ENCODE measurements at places on chromosomes 5 and 9.

GRCh38 chr5:42579320-42579719 lies 156.1 kb downstream of the GHR start:
- DNase-seq: no peak

DNA sequence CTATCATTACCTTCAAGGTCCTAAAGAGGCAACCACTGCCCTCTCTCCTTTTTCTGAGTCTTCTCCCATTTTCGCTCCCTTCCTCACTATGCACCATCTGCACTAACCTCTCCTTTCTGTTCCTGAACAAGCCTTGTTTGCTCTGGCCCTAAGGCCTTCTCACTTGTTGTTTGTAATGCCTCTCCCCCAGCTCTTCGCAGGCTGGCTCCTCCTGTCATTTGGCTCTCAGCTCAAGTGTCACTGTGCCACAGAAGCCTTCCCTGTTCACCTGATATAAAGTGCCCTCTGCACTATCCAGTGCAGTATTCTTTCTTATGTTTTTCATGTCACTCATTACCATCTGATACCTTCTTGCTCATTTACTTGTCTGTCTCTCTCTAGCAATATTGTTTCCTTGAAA lies 303.7 kb downstream of the KCNN2 start:
- DNase-seq: no peak

GRCh38 chr9:108410161-108410560 lies 445.6 kb downstream of the ACTL7B start:
- no peak for DNase-seq

DNA sequence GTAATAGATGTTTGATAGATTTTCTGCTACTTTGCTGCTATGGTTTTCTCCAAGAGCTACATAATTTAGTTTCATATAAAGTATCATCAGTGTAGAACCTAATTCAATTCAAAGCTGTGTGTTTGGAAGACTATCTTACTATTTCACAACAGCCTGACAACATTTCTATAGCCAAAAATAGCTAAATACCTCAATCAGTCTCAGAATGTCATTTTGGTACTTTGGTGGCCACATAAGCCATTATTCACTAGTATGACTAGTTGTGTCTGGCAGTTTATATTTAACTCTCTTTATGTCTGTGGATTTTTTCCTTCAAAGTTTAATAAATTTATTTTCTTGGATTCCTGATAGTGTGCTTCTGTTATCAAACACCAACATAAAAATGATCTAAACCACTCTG lies 35.1 kb upstream of the CCDC152 start:
- no peak for DNase-seq

GRCh38 chr9:1179366-1179765 lies 129.2 kb downstream of the DMRT2 start:
- no peak for DNase-seq

DNA sequence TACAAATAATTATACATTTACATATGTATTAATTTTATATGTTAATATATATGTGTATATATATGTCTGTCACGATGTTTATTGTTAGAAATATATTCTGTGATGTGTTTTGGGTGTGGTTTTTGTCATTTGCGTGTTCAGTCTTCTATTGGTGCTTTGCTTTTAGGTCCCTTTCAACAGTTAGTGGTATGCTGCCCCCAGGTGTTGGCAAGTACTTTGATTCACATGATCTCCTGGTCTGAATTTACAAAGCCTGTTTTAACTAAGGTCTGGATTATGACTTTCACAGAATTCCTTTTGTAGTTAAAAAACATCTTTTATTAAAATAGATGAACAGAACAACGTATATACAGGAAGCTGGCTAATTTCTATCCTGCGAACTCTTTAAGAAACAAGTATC lies 271.5 kb downstream of the CCDC171 start:
- DNase-seq: no peak

DNA sequence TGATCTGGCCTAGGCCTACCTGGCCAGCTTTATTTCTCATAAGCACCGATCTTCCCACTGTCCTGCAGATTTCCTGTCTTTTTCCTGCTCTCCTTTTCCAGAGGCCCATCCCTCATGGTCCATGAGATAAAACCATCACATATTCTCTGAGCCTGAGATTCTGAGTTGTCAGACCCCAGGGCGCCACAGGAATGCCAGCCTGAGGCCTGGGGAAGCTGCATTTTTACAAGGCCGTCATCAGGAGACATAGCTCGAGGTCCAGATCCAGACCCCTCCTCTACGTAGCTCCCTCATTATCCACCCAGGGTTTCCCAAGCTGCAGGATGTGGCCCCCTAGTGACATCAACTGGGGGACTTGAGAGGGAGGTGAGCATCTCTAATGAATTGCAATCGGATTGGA lies 204.3 kb downstream of the ATPSCKMT start:
- no peak for DNase-seq

DNA sequence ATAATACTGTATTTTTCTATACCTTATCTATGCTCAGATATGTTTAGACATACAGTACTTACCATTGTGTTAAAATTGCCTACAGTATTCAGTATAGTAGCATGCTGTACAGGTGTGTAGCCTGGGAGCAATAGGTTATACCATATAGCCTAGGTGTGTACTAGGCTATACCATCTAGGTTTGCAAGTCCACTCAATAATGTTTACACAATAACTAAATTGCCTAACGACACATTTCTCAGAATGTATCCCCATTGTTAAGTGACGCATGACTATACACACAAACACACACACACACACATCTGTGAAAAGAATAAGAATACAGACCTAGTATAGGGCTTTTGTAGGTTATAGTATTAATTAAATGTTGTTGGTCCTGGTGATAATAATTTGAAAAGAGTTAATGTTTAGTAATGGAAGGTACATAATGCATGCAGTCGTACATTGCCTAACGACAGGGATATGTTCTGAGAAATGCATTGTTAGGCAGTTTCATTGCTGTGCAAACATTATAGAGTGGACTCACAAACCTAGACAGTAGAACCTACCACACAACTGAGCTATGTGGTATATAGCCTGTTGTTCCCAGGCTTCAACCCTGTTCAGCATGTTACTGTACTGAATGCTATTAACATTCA lies 13.6 kb downstream of the TDRD7 start:
- no peak for DNase-seq

DNA sequence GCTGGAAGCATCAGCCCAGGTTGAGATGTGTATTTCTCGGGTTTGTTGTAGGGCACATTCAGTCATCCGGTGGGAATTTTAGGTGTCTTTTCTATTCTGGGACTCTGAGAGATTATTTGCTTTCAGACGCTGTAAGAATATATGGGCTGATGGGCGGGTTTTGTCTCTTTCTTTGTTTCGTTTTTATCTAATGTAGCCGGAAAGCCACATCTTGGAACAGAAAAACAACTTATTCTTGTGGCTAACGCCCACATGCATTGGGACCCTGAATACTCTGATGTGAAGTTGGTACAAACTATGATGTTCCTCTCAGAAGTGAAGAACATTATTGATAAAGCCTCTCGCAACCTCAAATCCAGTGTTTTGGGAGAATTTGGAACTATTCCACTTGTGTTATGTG lies 22.4 kb downstream of the SCGB3A1 start:
- DNase-seq: no peak
